ENCODE measurements at places on chromosomes 11 and 22.

GRCh38 chr11:67270256-67271204 lies 4.3 kb downstream of the GRK2 start:
- peak; percentile 50 for DNase-seq

DNA sequence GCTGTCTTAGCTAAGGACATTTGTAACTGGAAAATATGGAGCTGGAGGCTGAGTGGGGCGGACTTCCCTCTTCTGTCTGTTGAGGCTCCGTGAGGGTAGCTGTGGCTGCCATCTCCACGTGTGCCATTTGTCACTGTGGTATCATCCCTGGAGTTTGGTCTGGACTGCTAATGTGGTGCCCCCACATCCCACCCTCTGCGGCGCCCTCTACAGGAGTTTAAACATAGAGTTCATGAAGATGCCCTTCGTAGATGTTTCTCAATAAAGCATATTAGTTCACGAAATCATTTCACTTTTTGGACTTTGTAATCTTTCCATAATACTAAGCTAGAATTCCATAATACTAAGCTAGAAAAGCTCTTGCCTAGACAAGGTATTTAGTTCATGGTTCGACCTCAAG lies 52.4 kb downstream of the TECTA start:
- DNase-seq: peak; percentile 5

GRCh38 chr22:50556703-50557102 lies 6.0 kb downstream of the SYCE3 start:
- no peak for DNase-seq

GRCh38 chr11:126756421-126756820 lies 244.1 kb downstream of the KIRREL3 start:
- DNase-seq: no peak

DNA sequence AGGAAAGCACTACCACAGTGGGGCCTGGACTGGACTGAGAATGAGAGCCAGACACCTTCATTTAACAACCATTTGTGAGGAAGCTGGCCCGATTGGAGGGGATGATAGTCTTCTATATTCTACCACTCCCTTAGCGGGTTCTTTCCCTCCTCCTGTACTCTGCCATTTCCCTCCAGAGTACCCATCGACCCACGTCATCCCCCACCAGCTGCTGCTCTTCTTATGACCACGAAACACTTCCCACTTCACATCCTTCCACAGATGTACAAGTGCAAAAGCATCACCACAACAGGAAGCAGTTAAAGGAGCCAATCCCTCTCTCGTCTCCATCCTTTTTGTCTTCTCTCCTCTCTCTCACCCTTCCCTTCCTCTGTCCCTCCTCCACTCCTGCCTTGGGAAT lies 18.0 kb upstream of the UBASH3B start:
- no peak for DNase-seq

DNA sequence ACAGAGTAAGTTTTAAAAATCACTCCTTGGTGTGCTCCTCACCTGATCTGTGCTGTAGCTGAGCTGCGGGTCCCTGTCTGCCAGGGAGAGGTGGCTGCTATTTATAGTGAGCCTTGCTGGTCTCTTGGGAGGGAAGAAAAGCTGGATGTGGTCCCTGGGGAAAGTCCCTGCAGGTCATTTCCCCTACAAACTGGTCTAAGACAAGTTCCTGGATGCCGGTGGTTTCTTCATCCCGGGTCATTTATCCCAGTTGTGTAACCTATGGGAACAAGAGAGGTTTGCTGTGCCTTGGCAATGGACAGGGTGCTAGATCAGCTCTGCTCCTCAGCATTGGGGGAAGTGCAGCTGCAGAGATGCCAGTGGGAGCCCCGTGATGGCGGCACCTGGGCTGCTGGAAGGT lies at the start of gene SAA2:
Gene SAA2 (minus strand): TSS at position 108 of the 400 bp plus-strand sequence. CDS start 657 bp downstream, outside the sequence.
- DNase-seq: no peak

DNA sequence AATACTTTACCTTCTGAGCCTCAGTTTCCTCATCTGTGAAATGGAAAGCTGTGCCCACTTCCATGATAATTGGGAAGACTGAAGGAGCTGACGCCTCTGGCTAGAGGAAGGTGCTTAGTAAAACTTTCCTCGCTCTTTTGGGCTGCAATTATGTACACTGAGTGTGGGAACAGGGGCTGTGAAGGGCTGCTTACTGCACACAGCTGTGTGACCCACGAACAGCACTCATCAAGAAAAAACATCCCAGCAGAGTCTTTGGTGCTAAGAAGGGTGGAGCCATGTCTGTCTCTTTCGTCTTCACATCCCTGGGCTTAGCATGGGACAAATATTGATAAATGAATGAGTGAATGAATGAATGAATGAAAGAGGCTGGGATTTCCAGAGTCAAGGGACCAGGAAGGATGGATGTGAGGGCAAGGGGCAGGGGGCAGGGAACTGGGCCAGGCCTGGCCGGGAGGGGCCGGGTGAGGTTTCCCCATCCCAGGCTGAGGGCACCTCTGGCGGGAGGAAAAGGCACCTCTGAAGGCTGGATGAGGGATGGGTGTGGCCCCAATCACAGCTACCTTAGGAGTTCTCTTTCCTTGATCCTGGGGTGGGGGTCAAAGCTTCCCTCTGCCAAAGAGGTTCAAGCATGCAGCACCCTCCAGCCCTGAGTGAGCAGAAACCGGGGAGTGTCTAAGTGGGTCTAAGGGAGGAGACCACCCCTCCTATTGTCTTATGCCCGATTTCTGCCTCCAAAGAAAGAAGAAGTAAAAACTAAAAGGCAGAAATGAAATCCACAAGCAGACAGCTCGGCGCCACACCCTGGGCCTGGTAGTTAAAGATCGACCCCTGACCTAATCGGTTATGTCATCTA lies 9.2 kb upstream of the CD5 start:
- no peak for DNase-seq

DNA sequence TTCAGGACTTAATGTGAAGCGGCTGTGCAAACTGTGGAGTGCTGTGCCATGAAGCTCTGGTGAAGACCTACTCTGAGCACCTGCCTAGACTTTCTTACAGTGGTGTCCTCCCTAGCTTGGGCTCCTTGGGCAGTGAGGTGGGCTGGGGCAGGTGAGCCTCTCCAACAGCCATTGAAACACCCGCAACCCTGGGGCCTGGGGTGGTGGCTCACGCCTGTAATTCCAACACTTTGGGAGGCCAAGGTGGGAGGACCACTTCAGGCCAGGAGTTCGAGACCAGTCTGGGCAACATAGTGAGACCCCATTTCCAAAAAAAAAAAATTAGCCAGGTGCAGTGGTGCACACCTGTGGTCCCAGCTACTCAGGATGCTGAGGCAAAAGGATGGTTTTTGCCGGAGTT lies 14.3 kb upstream of the SEC14L3 start:
- DNase-seq: no peak

- no peak for DNase-seq
These were observed 8.8 kb downstream of the OSBPL5 start for GRCh38 chr11:3156282-3156660.

- DNase-seq: no peak
These were observed 38.5 kb upstream of the CTSC start for GRCh38 chr11:88375927-88376470.

GRCh38 chr11:10091314-10092045 lies 202.5 kb downstream of the SBF2 start:
- no peak for DNase-seq

GRCh38 chr11:1163911-1164735 lies 6.4 kb downstream of the MUC5AC start:
- DNase-seq: no peak

DNA sequence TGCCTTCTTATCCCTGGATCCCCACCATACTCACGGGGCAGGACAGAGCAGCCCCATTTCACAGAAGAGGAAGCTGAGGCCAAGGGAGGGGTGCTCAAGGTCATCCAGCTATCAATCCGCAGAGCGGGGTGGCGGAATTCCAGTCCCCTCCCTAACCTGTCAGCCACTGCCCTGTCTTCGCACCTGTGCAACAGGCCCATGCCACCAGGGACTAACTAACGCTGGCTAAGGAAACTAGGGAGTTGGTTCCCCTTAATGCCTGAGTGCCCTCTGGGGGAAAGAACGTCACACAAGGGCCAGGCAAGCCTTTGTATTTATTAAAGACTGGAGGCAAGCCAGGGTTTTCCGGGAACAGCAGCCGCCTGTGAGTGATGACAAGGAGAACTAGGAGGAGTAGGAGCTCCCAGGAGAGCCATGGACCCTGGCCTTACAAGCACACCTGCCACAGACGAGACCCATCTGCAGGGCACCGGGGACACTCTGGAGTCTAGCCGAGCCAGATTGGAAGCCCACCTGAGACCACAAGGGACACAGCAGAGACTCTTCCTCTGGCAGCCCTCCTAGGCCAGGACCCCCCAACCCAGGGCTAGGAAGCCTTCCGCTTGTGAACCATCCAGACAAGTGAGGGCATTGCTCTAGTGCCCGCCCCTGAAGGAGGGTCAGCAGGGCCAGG lies 64.4 kb downstream of the MYH9 start:
- no peak for DNase-seq

DNA sequence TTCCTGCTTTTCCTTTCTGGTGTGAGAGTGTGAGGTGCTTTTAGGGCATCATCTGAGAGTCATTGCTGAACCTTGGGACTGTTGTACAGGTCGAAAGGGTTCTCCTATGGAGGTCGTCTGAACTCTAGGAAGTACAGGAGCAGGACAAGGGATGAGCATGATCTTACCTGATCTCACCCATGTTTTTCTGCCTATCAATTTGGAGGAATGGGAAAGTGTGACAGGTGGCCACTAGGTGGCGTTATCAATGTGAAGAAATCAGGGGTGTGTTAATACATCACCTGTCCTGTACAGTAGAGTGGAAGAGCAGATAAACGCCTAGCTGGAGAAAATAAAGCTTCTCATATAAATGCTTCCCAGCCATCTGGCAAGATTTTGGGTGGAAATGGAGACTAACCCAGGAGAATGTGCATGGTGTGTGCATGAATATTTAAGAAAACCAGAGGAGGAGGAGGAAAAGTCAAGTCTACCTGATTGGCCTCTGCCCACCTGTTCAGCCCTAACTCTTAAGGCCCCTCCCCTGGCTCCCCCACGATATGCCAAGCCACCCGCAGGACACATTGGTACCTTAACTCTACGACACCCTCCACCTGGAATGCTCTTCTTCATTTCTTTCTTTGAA lies 72.0 kb upstream of the NARS2 start:
- peak; percentile 68 for DNase-seq

DNA sequence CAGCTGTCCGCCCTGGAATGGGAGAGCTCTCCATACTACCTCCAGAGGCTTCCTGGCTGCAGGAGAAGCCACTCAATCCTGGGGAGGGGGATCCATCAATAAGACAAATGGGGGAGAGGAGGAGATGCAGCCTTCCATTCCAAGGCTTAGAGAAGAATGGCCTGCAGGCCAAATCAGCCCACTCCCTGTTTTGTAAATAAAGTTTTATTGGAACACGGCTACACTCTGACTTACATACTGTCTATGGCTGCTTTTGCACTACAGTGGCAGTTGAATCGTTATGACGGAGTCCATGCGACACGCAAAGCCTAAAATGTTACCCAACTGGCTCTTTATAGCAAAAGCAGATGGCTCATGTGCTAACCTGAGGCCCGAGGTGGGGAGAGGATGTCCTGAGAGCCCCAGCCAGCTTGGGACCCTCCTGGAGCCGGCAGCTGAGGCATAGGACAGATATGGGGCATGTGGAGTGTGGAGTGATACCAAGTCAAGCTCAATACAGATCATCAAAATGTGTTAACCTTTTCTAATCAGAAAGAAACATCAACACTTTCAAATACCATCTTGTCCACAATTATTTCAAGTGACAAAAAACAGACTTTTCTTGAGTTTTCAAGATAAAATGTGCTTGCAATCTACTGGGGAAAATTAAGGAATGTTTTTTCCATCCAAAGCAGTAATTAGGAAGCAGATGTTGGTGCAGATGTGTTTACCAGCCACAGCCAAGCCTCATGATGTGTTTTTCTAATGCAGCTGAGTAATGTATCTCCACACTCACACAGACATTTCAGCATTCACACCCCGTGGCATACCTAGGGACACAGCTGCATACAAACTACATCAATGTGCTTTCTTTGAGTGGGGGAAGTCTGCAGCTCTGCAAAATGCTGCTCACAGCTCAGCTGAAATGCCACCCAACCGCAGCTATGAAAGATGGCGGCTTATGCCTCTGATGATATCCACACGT lies 181.6 kb downstream of the SHANK2 start:
- no peak for DNase-seq

DNA sequence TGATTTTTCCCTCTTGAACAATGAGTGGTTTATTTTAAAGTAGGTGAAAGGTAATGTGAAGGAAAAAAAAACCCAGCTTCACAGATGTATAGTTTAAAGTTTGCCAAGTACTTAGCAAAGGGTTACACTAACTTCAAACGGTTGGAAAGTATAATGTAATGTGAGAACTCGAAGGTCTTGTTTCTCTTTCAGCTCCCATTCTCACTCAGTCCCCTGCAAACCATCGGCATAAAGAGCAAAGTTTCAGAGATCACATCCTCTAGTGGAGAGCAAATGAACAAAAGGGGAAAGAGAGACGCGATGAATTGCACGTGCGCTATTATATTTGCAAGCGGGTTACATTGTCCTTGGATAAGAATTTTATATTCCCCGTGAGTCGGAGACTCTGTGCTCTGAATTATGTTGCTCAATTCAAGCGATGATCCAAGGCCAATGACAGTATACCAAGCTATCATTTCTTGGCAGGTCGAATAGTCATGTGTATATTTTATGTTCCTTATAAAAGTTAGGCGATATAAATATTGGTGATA lies 37.6 kb upstream of the BIRC3 start:
- DNase-seq: no peak

DNA sequence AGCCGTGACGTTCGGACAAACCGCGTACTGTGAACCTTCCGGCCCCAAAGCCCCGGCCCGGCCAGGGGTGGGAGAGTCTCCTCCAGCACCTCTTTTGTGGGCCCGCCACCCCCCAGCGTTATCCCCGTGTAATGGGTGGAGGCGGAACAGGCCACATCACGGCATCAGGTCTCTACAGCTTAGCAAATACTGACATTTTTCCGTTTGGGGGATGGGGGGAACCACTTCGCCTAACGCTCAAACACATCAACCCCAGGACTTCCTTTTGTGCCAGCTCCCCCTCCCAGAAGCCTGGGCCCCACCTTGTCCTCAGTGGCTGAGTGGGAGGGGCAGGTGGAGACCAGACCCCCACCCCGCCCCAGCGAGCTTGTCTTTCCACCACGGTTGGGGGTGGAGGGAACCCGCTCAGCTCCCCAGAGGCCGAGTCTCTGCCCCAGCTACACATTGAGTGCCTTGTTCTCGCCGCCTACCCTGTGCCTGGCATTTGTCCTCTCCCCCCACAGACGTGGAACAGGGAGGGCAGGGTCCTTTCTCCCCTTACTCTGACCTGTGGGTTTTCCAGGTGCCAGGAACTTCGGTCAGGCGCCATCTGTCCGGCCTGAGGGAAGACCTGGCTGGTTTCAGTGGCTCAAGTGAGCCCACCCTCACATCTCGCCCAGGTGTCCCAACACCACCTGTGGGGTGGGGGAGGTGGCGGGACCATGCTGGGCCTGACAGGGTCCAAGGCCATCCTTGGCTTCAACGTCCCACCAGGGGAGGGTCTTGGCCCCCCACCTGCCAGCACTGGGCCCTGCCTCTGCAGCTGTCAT lies 29.6 kb downstream of the SBF1 start:
- DNase-seq: no peak

- DNase-seq: no peak
These were observed 66.0 kb downstream of the GRK3 start for GRCh38 chr22:25630447-25630846.
